BE2C (cell line): ENCODE measurements at places on chromosomes 13 and 19.

GRCh38 chr13:94596575-94596971 is 621 bp upstream of the TGDS start:
- DNase-seq = no peak

GRCh38 chr19:10107254-10107653 is 1.1 kb downstream of the PPAN start:
- no peak for DNase-seq

- DNase-seq = no peak
Observed at GRCh38 chr13:31350560-31350959, 150.8 kb downstream of the B3GLCT start.

DNA sequence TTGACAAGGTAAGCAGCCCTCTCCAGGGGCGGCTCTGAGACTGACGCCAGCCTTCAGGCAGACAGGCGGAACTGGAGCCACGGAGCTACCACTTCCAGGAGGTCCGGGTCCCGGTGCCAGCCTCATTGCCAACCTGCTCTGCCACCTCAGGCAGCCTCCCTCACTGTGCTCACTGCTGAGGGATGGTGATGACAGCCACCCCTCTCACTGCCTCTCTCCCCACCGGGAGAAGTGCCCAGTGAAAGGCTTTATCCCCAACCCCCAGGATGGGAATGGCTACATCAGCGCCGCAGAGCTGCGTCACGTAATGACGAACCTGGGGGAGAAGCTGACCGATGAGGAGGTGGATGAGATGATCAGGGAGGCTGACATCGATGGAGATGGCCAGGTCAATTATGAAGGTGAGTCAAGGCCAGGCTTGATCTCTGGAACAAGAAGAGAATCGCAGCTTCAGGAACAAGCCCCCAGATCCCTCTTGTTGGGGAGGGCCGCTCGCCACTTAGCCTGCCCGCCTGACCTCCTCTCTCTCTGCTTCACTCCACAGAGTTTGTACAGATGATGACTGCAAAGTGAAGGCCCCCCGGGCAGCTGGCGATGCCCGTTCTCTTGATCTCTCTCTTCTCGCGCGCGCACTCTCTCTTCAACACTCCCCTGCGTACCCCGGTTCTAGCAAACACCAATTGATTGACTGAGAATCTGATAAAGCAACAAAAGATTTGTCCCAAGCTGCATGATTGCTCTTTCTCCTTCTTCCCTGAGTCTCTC is 7.6 kb downstream of the CALM3 start:
- DNase-seq = no peak

GRCh38 chr13:30702006-30702405 is 33.3 kb upstream of the ALOX5AP start:
- no peak for DNase-seq

DNA sequence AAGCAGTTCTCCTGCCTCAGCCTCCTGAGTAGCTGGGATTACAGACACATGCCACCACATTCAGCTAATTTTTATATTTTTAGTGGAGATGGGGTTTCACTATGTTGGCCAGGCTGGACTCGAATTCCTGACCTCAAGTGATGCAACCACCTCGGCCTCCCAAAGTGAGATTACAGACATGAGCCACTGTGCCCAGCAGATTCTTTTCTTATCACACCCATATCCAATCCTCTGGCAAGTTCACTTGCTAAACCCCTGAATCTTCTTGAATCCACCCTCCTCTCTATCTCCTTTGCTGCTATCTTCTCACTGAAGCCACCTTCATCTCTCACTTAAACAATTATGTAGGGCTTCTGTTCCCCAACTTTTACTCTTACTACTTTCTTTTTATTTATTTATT is 17.5 kb downstream of the TMEM143 start:
- DNase-seq = no peak

DNA sequence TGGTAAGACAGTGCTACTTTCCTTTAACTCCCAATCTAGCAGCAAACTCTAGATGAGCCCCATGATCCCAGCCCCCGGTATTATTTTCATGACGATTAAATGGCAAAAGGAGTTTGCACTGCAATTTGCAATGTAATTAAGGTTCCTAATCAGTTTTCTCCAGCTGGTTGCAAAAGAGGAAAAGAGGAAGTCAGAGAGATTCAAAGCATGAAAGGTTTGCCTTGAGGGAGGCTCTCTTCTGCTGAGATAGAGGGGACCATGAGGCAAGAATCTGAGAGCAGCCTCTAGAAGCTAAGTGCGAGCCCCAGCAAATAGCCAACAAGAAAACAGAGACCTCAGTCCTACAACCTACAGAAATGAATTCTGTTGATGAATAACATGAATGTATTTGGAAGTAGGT is 527.1 kb downstream of the UQCRFS1 start:
- DNase-seq = no peak

DNA sequence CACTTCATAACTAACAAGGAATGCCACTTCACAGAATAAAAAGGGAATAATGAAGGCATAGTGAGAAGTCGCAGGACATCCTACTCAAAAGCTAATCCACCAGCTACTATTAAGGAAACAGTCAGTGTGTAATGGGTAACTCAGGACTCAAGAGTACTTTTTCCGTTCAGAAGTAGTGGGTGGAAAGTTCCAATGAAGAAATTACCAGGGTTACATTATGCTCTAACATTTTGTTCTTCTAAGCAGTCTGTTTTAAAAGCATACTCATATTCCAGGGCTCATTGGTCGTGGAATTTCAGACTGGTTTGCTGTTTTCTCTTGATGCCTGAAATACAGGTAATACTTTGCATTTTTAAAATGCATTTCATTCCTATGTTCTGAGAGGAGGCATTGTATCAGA is 222.4 kb upstream of the IRS2 start:
- no peak for DNase-seq

DNA sequence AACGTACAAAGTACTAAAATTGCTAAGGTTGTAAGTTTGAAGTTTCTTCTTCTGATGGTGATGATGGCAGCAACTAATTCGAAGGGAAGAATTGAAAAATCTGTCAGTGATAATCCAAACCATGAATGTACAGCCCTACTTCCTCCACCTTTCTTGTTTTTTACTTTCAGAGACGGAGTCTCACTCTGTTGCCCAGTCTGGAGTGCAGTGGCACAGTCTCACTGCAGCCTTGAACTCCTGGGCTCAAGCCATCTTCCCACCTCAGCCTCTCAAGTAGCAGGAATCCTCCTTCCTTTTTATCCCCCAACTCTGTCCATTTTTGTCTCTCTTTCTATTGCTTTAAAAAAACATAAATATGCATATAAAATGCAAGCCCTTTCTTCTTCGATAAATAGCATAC is 112.3 kb upstream of the SOX21 start:
- DNase-seq = no peak

GRCh38 chr19:2246801-2247361 is 2.2 kb upstream of the AMH start:
- no peak for DNase-seq

GRCh38 chr19:35347930-35348298 is 212 bp downstream of the FFAR1 start:
- DNase-seq = no peak

DNA sequence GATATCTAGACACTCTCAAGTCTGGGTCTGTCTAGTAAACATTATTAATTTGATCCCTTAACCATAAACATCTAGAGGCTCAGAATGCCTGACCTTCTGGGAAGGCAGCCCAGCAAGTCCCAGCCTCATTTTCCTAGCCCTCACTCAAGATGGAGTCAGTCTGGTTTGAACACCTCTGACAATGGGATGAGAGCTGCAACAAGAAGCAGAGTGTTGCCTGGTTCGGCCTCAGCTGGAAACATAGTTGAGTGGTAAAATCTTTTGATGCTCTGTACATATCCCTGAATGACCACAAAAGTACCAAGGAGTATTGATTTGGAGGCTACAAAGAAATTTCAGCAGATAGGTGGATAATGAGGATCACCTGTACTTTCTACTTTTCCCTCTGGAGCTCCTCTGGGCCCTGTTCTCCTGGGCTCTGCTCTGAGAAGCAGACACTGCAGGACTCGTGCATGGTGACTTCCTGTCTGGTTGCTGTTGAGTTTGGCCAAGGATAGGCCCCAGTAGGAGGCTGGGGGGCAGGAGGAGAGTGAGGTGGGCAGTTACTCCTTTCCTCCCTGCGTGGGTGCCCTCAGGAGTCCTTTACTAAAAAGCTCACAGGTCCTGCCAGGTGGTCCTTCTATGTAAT is 68.4 kb upstream of the SLC15A1 start:
- DNase-seq = no peak

- DNase-seq = no peak
Observed at GRCh38 chr13:107545946-107546502, 669.3 kb downstream of the LIG4 start.
